ENCODE measurements at places on chromosomes 5 and 9. TPM values are rescaled to one million over a fixed set of nuclear protein-coding genes. Genes with fewer than 3 reads are reported as not detected.

Gene PCDHGA5
- polyA plus RNA-seq: 1.5 TPM

Gene FAT2
- polyA plus RNA-seq: 0.75 TPM

- no peaks in the 10 kb centered on the region for H3K4me1 ChIP-seq
- H3K4me3 ChIP-seq: no peak overlapping the region
- no peak overlapping the region for H3K27ac ChIP-seq
- no peaks in the 10 kb centered on the region for H3K36me3 ChIP-seq
Observed at GRCh38 chr9:11892401-11892800, 800.8 kb upstream of the TYRP1 start.

- no peaks in the 10 kb centered on the region for H3K27me3 ChIP-seq
- DNase-seq: no peak
- H3K27ac ChIP-seq: no peak overlapping the region
- H3K4me1 ChIP-seq: no peaks in the 10 kb centered on the region
- H3K4me3 ChIP-seq: no peak overlapping the region
Observed at GRCh38 chr9:90858457-90858901, 56.9 kb downstream of the SYK start.

GRCh38 chr9:127770905-127771569, 7.4 kb downstream of the SH2D3C start:
- DNase-seq: peak; percentile 99
- peaks cover 17% of the 10 kb centered on the region for H3K4me1 ChIP-seq
- peaks cover 20% of the 10 kb centered on the region for H3K27me3 ChIP-seq
- no peak overlapping the region for H3K27ac ChIP-seq
- no peaks in the 10 kb centered on the region for H3K36me3 ChIP-seq

GRCh38 chr5:127561254-127561653, 43.8 kb downstream of the PRRC1 start:
- no peaks in the 10 kb centered on the region for H3K4me1 ChIP-seq
- H3K27ac ChIP-seq: no peak overlapping the region
- no peak overlapping the region for H3K4me3 ChIP-seq
- H3K36me3 ChIP-seq: no peaks in the 10 kb centered on the region

- H3K27ac ChIP-seq: no peak overlapping the region
- H3K27me3 ChIP-seq: no peaks in the 10 kb centered on the region
- no peaks in the 10 kb centered on the region for H3K4me1 ChIP-seq
- no peak for DNase-seq
- H3K4me3 ChIP-seq: no peak overlapping the region
- no peaks in the 10 kb centered on the region for H3K36me3 ChIP-seq
Observed at GRCh38 chr5:90852531-90852930, 293.9 kb downstream of the ADGRV1 start.

- H3K27me3 ChIP-seq: no peaks in the 10 kb centered on the region
- H3K4me3 ChIP-seq: no peak overlapping the region
- no peak for DNase-seq
- no peak overlapping the region for H3K27ac ChIP-seq
Observed at GRCh38 chr9:121242959-121243346, 25.0 kb upstream of the GSN start.

Data from large intestine (tissue), 12 donors.